ENCODE measurements at places on chromosomes 1 and 21.

DNA sequence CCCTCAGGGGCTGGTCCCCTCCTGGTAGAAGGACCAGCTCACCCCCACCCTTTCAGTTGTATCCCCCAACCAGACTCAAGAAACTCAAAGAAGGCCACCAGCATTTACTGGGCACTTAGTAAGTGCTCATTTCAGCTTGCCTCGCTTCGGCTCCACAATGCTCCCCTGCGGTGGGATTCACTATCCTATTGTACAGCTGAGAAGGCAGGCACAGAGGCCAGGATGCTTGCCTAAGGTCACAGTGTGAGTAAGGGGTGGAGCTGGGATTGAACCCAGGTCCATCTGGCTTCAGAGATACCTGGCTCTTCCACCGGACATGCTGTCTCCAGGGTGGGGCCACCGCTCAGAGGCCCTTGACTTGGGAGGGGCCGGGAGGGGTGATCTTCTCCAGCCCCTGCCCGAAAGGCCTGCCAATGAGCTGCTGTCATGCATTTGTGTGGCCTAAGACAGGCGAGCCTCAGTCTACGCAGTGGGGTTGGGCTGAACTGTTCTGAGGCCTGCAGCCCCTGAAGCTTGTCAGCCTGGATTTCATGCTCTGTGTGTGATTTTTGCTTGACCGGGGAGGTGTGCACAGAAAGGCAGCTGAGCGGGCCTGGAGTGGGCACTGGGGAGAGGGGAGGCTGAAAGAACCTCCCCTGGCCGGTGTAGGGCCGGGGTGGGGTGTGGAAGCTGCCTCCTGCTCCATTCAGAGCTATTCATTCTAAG lies 48.1 kb downstream of the DMRTB1 start:
- DNase-seq: no peak

GRCh38 chr1:222781251-222781650 lies 33.6 kb upstream of the DISP1 start:
- peak; percentile 43 for DNase-seq

GRCh38 chr21:28805885-28806284 lies 186.8 kb downstream of the LTN1 start:
- no peak for DNase-seq

DNA sequence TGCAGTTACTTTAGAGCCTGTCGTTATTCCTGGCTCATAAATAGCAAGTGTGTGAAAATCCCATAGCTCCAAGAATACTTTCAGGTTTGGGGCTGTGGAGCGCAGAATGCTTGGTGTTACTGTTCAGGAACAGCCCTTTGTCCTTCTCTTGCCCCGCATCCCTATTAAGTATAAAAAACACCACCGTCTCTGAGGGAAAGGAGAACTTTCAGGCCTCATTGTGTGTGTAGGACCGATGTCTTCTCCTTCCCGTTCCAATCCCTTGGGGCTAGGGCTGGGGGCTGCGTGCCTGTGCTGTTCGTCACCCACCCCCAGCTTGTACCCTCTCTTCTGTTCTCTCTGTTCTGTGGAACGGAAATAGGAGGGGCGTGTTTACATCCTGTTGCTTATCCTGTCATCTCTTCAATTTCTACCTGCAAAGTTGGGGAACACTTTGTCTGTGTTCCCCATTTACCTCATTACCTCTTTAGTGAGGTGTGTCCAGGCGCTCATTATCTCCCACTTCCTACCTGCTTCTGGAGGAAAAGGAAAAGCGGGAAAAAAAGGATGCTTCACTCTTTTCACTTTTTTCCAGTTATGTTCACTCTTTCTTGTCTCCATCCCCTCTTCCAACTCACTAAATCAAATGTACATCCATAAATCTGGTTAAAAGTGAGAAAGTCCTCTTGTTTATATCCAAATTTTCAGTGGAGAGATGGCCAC lies 788 bp upstream of the TXNIP start:
- DNase-seq: peak; percentile 71

- no peak for DNase-seq
Measured at GRCh38 chr21:26067836-26068594, 102.6 kb downstream of the APP start.

DNA sequence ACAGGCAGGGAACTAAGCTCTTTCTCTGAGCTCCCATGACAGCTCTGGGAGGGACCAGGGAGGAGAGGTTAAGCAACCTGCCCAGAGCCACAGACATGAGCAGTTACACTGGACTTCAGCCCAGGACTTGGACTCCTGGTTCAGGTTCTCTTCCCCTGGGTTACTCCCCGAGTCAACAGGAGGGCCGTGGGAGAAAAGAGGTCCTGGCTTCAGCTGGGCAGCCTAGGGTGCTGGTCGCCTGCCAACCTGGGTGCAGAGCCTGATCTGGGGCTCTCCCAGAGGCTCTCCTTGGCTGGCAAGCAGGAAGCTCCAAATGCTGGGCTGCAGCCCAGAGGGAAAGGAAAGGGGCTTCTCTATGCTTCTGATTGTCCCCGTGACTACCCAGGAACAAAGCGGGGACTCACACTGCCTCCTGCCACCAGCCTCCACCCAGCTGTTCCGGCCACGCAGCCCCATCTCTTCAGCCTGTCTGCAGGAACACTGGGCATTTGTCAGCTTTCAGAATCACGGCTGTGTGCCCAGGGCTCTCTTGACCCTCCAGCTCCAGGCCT lies 141.8 kb downstream of the HIVEP3 start:
- no peak for DNase-seq

DNA sequence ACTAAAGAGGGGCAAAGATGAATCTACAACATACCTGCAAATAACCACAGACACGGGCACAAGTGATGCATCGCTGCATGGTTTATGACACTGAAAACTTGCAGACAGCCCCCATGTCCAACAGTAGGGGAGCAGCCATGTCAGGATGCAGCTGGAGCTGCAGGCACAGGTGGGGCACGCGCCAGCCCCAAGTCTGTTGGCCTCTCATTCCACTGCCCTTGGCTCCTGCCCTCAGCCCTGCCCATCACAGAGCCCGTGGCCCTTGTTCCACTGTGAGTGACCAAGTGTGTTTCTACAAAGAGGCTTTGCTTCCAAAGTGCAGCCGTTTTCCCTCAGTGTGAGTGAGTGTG lies 3.2 kb upstream of the PADI4 start:
- DNase-seq: no peak
